SK-N-SH (cell line): ENCODE measurements at places on chromosomes 4 and X.

GRCh38 chr4:2484185-2484584 is 15.3 kb downstream of the RNF4 start:
- DNase-seq: no peak

- DNase-seq: no peak
Measured at GRCh38 chrX:77622672-77623071, 163.3 kb downstream of the ATRX start.

- no peak for DNase-seq
Measured at GRCh38 chr4:55491486-55491885, 55.2 kb downstream of the CLOCK start.

- DNase-seq: no peak
Measured at GRCh38 chrX:13742397-13743176, 8.0 kb downstream of the OFD1 start.

DNA sequence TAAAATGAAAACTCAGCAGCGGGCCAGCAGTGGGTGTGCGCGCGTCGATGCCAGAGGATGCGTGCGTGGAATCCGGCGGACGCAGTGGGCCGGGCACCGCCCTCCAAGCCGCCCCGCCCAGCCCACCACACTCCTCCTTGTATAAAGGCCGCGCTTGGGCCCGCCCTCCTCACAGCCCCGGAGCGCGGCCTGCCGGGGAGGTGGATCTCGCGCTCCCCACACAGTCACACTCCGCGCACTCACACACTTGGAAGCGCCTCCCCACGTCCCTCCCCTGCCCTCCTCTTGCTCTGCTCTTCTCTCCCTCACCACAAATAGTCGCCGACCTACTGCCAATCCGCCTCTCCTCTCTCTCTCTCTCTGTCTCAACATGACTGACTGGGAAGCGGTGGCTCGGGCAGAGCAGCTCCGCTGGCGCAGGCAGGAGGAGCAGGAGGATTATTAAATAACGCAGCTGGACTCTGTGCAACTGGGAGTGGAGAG is at the start of gene CCSER1:
Gene CCSER1 (plus strand): TSS at position 172 of the 483 bp plus-strand sequence.
- peak; percentile 90 for DNase-seq

DNA sequence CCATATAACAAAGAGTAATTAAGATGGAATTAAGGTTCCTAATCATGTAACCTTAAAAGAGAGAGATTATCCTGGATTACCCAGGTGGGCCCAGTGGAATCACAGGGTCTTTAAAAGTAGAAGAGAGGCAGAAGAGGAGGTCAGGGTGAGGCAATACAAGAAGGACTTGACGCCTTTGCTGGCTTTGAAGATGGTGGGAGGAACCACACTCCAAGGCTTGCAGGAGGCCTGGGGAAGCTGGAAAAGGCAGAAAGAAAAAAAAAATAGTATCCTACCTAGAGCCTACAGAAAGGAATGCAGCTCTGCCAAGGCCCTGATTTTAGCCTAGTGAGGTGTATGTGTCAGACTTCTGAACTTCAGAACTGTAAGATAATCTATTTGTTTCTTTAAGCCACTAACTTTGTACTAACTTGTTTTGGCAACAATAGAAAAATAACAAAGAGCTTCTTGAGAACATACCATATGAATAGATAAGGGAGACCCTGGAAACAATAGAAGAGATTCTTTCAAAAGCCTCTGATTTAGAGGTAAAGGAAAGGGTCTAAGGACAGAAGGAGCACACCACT is 229.9 kb upstream of the TTC29 start:
- DNase-seq: no peak

DNA sequence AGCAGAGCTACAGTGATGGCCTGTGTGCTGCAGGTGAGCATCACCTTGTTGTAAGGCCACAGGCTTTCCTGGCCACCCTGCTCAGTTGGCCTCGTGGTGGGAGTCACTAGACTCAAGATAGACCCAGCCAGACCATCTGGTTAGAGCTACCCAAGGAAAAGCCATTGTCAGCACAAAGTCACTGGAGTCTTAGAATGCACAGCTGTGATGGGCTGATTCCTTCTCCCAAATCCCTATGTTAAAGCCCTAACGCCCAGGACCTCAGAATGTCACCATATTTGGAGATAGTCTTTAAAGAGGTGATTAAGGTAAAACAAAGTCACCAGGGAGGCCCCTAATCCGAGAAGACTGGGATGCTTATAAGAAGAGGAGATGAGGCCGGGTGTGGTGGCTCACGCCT is 173.4 kb downstream of the DHRSX start:
- DNase-seq: no peak

- DNase-seq: no peak
Measured at GRCh38 chrX:23505531-23506303, 161.6 kb upstream of the PRDX4 start.

DNA sequence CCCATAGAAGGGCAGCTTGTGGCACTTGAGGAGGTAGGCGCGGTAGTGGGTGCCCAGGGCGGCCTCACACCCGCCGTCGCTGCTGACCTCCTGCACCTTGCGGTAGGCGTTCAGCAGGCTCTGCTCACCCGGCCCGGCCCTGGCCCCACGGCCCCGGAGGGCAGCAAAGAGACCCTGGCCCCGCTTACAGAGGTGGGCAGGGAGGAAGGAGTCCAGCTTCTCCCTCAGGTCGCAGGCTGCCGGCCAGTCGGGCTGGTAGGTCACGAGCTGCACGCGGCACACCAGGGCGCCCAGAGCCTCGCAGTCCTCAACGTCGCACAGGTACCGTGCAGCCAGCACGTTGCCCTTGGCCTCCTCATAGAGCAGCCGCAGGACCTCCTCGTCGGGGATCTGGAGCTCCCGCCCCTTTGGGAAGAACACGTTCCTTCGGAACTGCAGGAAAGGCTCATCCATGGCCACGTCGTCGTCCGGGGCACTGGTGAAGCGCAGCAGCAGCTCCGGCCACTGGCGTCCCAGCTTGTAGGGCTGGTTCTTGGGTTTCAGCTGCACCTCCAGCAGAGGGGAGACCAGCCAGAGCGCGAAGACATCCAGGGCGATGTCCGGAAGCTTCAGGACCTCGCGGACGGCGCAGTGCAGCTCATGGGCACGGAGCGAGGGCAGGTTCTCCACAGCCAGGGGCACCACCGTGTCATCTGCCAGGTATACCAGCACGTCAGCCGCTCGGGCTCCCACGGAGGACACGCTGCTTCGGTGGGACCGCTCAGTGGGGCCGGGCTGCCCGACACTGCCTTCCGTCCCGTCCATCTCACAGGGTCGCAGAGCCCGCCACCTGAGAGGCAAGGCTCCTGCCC is 17.1 kb upstream of the LAS1L start:
- DNase-seq: no peak
